Inflammatory macrophage (primary cell): ENCODE measurements at places on chromosomes 16 and 17.

DNA sequence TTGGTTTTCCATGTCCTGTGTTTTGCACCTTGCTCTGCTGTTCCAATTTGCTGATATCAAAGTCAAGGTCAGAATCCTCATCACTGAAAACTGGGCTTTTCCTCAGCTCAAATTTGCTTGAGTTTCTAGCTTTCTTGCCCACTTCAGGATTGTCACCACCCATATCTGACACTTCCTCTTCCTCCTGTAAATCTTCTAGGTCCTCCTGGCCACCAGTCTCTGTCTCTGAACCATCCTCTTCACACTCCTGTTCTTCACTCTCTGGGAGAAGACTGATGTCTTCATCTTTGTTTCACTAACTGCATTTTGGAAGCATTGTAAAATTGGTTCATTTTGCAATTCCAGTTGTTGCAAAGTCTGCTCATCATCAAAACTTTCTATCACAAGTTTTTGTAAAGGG lies 63.4 kb upstream of the RBL2 start:
- peak; percentile 26 for DNase-seq

- no peak for DNase-seq
Measured at GRCh38 chr17:56594320-56595107, 1.0 kb downstream of the NOG start.

GRCh38 chr16:83928341-83929055 lies 24.5 kb upstream of the OSGIN1 start:
- no peak for DNase-seq

- DNase-seq: no peak
Measured at GRCh38 chr17:57412520-57413096, 156.3 kb downstream of the MSI2 start.

DNA sequence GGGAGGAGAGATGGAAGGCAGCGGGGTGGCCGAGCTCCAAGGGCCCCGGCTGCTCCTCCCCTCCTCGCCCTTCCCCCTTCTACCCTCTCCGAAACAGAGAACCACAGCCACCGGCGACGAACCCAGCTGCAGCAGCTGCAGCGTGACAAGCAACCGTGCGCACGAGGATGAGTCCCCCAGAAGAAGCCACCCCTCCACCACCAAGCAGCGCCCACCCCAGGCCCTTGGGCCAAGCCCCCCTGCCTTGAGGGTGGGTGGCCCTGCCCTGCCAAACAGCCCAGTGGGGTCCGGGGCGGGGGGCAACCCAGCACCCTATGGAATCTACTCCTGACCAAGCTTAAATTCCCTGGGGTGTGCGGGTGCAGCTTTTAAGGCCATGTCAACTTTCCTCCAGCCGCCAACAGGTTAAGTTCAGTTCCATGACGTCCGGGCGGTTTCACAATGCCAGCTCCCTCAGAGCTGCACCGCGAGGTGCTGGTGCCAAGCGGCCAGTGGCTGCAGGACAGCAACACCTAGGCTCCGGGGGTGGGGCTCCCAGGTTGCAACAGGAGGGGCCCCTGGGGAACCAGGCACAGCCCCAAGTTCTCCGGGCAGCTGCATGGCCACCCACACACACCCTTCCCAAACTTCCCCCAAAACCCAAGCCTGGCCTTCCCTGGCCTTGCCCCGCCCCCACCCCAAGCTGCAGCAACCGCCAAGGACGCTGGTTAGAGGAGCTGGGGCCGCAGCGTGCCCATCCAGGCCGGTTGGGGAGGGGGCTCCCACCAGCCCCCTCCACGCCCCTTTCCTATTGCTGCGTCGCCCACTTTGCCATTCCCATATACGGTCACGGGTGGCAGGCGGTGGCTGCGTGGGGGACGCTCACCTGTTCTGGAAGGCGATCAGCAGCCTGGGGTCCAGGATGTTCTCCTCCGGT lies 2.0 kb downstream of the CBX4 start:
- DNase-seq: peak; percentile 65

DNA sequence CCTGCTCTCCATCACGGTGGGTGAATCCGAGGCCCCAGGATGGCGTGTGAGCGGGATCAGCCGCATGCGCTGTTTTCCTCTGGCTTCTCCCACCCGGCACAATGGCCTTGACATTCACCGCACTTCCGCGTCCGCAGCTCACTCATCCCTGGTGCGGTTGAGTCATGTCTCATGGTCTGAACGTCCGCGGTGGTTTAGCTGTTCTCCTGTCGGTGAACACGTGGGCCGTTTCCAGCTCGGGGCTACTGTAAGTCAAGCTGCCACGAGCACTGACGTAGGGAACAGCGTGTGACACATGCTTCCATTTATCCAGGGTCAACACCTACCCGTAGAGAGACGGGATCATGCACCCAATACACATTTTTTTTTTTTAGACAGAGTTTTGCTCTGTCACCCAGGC lies 15.3 kb upstream of the CACNA1H start:
- DNase-seq: no peak

DNA sequence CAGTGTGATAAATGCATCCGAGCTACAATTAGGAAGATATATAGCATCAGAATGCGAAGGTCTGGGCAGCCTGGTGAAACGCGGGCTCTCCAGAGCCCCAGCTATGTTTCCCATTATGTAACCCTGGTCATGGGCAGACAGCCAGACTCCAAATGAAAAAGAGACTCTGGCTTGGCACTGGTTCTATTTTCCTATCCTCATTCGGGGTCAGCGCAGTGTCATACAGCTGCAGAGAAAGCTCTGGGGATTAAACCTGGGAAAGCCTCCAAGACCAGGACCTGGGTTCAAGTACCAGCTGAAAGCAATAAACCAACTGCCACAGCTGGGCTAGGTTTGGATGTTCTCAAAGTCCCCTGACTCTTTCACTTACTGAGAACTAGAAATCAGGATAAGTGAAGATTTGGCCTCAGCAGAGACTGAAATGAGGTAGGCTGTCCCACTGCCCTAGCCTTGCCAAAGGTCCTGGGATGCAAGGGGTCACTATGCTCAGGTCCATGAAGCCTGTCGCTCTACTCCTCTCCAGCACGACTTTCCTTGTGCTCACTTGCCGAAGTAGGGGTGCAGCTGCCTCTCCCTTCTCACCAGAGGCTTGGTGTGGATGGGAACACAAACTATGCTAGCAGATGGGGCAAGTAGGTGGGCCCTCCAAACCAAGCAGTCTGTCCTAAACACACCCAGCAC lies 123.8 kb downstream of the SMG6 start:
- no peak for DNase-seq

DNA sequence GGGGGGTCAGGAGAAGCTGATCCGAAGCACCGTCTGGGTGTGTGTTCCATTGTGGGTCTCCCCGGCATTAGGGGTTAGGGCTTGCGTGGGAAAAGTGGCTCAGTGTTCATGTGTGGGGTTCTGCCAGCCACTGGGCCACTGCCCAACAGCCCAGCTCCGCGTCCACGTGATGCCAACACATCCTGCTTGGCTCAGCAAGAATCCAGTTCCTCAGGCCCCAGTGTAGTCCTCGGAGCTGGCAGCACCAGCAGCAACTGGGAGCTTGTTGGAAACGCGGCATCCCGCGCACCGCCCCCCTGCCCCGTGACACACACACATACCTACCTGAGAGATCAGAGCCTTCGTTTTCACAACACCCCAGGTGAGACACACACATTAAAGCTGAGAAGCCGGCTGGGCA lies 18.9 kb downstream of the LGALS9 start:
- no peak for DNase-seq

- peak; percentile 99 for DNase-seq
Measured at GRCh38 chr17:43170766-43171585, at the start of gene NBR1. NBR1 (plus strand) TSS chr17:43171214; CDS start chr17:43175800, 4,586 bp downstream.

DNA sequence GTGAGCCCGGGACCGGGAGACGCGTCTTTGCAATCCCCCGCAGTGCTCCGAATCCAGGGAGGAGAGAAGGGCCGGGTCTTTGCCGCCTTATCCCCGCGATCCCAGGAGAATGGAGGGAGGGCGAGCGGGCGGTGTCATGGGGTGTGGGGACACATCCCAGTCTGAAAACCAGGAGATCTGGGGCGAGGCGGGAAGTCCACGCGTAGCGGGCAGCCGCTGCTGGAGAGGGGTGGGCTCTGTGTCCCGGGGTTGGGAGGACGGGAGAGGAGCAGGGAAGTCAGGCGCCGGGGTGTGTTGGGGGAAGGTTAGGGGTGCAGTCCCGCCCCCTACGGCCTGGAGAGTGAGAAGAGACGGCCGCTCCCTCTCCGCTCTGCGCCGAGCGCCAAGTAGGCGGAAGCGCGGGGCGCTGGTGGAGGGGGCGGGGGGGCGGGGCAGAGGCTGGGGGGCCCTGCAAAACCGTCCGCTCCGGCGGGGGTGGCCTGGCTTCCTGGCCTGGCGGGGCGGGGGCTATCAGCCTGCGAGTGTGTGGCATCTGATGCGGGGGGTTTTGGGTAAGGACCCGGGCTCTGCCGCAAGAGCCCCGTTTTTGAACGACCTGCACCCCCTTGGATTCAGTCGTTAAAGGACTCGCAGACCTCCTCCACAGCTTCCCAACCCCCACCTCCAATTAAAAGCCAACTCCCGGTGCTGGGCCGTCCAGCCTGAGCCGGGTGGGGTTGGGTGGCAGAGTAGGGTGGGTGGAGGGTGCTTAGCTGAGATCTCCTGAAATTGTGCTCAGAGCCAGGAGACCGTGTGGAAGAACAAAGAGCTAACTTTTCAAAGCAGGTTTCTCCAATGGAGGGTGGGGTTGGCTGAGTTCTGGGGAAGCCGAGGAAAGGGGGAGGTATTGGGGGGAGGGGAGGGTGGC lies 654 bp downstream of the LASP1 start:
- DNase-seq: peak; percentile 78

GRCh38 chr16:9874219-9874618 lies 308.0 kb downstream of the GRIN2A start:
- DNase-seq: no peak

DNA sequence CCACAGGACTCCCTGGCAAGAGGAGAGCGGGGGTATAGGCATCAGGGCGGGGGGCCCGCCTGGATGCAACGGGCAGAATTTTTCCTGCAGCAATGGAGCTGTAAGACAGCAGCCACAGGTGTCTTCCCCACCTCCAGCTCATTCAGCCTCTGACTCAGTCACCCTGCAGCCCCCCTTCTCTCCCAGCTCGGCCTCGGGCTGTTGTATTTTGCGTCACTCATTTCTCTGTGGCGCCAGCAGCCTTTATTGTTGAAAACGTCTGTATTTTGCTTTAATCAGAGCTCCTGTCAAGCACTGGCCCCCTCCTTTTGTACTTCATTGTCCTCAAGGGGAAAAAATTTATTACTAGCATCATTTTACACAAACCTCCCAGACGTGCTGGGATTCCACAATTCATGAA lies 117.7 kb downstream of the WSCD1 start:
- DNase-seq: no peak

- DNase-seq: no peak
Measured at GRCh38 chr16:60302261-60302660, 1568.1 kb upstream of the GOT2 start.

DNA sequence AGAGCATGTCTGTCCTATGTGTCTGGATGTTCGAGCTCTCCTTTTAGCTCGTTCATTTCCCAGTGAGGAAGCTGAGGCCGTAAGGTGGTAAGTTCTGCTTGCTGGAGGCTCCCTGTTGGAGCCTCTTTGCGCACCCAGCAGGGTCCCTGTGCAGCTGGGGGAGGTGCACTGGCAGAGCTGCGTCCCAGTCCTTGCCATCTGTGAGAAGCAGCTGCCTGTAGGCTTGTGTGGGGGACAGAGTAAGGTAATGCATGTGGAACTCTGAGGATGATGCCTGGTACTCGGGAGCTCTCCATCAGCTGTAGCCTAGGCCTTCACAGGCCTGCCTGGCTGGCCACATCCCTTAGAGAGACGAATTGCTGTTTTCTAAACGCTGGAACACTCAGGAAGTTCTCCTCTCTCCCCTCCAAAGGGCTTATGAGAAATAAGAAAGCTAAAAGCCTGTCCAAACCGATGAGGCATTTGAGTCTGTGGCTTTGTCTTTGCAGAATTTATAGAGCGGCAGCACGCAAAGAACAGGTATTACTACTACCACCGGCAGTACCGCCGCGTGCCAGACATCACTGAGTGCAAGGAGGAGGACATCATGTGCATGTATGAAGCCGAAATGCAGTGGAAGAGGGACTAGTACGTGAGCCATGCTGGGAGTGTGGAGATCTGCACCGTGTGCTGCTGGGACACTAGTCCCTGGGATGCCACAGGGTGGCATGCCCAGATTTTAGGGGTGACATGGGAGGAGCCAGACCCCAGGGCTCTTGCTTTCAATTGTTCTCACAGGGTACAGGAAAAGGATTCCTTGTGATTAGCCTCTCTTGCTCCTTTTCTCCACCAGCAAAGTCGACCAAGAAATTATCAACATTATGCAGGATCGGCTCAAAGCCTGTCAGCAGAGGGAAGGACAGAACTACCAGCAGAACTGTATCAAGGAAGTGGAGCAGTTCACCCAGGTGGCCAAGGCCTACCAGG lies 1.6 kb downstream of the NDUFB10 start:
- no peak for DNase-seq

DNA sequence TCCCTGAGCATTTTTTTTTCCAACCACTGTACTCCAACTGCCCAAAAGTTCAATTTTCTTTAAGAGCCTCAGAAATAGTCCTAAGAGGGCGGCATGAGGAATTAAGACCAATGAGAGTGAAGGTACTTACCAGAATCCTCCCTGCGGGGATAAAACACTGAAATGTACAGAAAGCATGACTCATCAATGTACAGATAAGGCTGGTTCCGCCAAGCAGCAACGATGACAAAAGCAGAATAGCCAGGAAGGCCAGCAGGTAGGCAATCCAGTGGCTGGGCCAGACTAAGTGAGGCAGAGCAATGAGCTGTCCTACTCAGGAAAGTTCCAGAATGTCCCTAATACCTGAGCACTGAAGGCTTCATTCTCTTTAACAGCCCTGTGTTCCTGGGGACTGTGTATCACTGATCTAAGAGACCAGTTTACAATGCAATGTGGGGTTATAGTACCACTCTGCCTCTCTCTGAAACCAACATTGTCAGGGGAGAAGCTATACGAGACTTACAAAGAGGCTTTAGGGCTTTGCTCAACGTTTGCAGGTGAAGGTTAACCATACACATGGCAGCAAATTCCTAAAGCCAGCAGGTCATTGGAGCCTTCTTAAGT lies 11.0 kb upstream of the GPR139 start:
- no peak for DNase-seq

DNA sequence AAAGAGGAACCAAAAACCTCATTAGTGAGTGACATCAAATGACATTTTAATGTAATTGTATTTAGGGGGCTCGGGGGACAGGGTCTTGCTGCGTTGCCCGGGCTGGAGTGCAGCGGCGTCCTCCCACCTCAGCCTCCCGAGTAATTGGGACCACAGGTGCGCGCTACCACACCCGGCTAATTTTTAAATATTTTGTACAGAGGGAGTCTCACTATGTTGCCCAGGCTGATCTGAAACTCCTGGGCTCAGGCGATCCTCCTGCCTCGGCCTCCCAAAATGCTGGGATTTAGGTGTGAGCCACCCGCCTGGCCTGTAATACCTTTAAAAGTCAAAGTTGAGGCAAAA lies 581 bp downstream of the SNRNP25 start:
- DNase-seq: no peak

DNA sequence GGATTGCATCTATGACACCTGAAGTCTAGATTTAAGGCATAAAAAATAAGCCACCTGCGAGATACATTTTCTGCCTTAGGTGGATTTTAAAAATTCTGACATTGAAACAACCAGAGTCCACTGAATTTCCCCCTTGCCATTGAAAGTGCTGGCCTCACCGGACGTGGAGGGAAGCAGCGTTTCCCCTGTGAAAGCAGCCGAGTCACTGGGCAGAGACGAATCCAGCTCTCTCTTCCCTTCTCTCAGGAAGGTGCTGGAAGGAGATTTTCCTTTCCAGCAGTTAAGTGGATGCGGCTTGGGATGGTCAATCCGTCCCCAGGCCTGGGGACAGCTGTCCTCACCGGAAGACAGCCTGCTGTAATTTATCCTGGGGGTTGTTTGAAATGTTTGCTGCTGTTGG lies 270.9 kb upstream of the FOXF1 start:
- no peak for DNase-seq
